ENCODE measurements at places on chromosomes 6 and 20.
A peak's percentile ranks its signal among the peaks of the same experiment; 100 is the strongest.

- DNase-seq, result no peak
Observed at GRCh38 chr6:110018486-110018885, 40.4 kb downstream of the GPR6 start.

DNA sequence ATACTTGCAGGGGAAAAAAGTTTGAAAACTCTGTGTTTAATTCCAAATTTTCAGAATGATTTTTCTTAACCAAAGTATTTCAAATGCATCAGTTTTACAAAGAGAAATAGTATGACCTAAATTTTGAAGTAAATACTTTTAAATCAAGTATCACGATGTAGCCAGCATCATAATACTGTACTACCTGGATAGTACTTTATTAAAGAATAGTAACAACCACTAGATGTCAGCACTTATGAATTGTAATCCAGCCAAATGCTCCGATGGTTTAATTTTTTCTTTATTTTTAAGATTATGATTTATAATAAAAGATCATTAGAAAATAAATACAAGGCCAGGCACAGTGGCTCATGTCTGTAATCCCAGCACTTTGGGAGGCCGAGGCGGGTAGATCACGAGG lies 37.2 kb upstream of the HACE1 start:
- no peak for DNase-seq

- no peak for DNase-seq
Observed at GRCh38 chr6:157946865-157947532, 34.7 kb upstream of the SYNJ2 start.

DNA sequence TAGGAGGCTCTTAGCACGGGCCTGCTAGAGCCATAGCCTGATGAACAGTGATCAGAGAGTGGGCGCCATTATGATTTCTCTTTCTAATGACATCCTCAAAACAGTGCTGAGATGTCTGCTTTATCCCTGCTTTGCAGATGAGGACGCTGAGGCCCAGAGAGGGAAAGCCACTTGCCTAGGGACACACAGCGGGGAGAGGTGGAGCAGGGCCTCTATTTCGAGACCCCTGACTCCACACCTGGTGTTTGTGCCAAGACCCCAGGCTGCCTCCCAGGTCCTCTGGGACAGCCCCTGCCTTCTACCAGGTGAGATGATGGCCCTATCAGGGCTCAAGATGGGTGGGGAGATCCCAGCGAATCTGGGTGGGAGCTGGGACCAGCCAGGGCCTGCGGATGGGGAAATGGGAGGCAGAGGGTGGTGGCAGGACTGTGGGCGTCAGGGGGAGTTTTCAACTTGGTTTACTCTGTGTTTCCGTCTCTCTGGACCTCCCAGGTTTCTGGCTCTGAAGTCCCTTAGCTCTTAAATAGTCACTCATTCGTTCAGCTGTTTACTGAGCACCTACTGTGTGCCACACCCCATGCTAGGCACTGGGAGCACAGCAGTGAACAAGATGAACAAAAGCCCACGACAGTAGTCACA lies 36.7 kb downstream of the SRC start:
- no peak for DNase-seq

- no peak for DNase-seq
Observed at GRCh38 chr20:49477200-49477599, 5.3 kb downstream of the KCNB1 start.

- no peak for DNase-seq
Observed at GRCh38 chr20:61829526-61829925, 236.2 kb downstream of the TAF4 start.

DNA sequence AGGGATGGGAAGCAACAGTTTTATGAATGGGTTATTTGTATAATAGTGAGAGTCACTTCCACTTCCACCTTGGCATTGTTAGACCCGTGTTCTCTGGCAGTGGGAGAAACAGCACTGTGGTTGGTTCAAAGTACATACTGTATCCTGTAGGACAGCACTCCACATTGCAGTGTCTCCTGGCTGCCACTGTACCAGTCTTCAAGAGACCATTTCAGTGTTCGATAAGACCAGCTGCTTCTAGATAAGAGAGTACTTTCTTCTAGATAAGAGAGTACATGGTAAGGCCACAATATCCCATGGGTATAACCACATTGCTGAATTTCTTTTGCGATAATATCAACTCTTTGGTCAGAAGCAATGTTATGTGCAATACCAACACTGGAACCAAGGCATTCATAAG lies 28.8 kb downstream of the FITM2 start:
- DNase-seq, result no peak

GRCh38 chr6:134082191-134082590 lies 29.8 kb upstream of the SLC2A12 start:
- DNase-seq, result no peak

- no peak for DNase-seq
Observed at GRCh38 chr6:107652526-107653182, 162.7 kb downstream of the SOBP start.

DNA sequence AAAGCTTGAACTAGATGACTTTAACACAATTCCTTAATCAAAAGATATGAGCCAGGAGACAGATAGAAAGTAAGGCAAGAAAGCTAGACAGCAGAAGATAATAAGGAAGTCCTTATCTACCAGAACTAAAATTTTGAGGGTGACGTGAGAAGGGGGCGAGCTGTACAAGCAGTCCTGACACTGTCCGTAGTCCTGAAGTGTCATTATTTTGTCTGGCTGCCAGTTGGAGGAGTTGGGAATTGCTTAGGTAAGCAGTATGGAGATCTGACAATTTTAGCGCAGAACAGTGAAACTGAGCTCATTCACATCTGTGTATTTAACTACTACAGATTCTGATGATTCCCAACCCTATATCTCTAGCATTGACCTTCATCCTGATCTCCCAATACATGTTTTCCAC lies 25.8 kb upstream of the CEP85L start:
- DNase-seq, result no peak

DNA sequence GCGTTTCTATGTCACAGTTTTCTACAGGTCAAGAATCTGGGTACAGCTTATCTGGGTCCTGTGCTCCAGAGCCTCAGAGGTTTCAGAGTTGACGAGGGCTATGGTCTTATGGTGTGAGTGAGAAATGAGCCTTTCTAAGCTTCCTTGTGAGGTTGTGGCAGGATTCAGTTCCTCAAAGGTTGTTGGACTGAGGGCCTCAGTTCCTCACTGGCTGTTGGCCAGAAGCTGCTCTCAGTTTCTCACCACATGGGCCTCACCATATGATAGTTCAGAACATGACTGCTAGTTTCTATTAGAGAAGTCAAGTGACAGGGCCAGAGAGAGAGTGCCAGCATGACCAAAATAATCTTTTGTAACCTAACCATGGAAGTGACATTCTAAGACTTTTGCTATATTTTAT lies 96.1 kb downstream of the NUS1 start:
- DNase-seq, result no peak

GRCh38 chr20:40896814-40897700 lies 131.6 kb upstream of the TOP1 start:
- no peak for DNase-seq

DNA sequence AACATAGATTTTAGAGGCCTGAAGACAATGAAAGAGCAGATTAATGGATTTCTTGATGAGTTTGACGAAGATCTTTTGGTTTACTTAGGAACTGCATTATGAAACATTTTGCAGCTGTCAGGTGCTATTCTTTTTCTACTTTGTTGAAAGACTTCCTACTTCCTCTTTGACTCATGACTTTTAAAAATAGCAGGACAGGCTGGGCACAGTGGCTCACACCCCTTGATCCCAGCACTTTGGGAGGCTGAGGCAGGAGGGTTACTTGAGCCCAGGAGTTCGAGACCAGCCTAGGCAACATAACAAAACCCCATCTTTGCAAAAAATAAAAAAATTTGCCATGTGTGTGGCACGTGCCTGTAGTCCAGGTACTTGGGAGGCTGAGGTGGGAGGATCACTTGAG lies 52.0 kb downstream of the ITCH start:
- DNase-seq, result no peak

DNA sequence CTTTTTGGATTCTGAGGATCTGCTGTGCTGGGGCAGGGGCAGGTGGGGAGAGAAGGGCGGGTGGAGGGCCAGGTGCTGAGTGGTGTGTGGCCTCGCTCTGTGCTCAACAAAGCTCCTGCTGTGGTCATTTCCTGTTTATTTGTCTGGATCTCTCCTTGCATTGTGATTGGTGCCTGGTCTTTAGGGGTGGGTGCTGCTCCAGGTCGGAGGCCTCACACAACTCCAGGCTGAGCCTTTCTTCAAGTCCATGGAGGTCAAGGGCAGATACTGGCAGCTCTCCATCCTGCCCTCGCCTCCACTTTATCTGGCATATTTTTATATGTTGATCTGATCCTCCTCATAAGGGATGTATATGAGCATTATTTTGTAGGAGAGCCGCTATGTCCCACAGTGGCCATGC lies 36.2 kb downstream of the HLA-F start:
- no peak for DNase-seq

GRCh38 chr6:35302604-35303241 lies 5.1 kb downstream of the DEF6 start:
- DNase-seq, result peak; percentile 80

- no peak for DNase-seq
Observed at GRCh38 chr6:124430740-124431318, 531.4 kb upstream of the RNF217 start.

DNA sequence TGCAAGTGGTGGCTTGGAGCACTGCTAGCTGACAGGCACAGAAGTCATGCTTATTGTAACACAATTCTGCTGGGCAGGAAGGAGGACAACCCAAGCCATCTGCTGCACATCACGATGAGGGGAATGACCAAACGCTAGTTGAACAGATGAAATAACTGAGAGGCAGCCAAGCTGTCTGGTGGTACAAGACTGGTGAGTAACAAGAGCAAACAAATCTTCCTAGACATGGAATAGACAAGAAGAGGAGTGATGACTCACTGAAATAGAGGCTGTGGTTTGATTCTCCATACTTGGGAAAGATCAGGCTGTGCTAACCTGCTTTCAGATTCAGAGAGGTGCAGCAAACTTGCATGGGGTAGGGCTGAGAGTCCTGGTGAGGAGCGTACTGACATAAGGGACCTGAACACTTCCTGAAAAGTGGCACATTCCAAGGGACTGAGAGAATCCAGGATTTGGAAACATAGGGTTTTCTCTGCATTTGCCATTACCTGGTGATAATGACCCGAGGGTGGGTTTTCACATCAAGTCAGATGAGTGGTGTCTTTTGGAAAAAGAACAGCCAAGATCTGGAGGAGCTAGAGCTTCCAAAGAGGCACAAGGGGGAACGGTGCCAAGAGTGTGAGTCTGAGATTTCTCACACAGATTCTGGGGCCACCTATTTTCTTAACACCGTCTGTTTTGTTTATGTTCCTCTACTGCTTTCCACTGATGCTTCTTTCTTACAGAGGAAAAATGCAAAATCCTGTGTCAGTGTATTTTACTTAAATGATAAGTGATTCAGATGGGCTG lies 60.0 kb downstream of the PRL start:
- no peak for DNase-seq

DNA sequence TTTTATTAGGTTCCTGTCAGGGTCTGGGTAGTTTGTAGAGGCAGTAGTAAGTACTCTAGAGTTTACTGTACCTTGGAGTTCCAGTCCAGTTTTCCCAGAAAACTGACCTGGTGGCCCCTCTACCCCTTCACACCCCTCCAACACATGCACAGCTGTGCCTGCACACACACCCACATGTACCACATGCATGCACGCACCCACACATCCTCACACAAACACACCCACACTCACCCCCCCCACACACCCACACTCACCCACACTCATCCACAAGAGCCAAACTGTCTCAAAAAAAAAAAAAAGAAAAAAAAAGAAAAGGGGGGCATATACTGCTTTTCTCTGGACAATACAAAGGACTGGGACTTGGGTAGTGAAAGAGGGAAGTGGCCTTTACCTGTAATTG lies 570.5 kb downstream of the QKI start:
- no peak for DNase-seq

DNA sequence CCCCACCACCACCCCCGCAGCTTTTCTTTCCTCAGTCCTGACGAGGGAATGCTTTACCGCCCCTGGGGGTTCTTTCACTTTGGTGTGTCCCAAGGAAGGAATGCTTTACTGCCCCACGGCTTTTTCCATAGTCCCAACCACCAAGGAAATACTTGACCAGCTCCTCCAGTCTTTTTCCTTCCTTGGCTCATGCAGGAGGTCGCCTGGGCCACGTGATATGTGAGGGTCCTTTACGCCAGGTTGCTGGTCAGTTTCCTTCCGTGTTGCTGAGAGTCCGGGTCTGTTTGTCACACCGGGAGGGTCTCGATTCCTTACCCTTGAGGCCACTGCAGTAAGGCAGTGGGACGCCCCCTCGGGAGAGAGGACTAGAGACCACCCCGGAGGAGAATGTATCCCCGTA lies 58.9 kb upstream of the CDH4 start:
- DNase-seq, result no peak

- no peak for DNase-seq
Observed at GRCh38 chr20:63497946-63498935, 642 bp downstream of the EEF1A2 start.

- DNase-seq, result no peak
Observed at GRCh38 chr20:50877232-50877743, 53.9 kb downstream of the ADNP start.

GRCh38 chr6:105077596-105078385 lies 102.0 kb downstream of the POPDC3 start:
- no peak for DNase-seq

GRCh38 chr20:19778404-19778803 lies 20.3 kb downstream of the RIN2 start:
- no peak for DNase-seq

- no peak for DNase-seq
Observed at GRCh38 chr6:20876036-20876435, 341.8 kb downstream of the CDKAL1 start.

- no peak for DNase-seq
Observed at GRCh38 chr6:14974792-14975470, 270.9 kb upstream of the JARID2 start.

DNA sequence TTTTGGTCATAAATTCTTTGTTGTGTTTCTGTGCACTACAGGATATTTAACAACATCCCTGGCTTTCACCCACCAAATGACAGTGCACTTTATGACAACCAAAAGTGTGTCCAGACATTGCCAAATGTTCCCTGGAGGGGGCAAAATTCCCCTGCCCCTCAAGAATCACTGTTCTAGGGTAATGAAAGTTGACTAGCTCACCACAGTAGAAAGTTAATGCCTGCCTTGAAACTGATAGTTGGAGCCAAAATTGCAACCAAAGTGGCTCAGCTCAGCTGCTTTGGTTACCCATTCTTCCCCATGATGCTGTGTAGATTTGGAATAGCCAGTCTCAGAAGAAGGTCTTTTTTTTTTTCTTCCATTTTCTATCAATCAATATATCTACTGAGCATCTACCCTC lies 150.6 kb downstream of the RALGAPA2 start:
- no peak for DNase-seq

GRCh38 chr20:39108746-39109145 lies 146.6 kb downstream of the DHX35 start:
- DNase-seq, result no peak

All from effector CD4-positive, alpha-beta T cell (primary cell).